ENCODE measurements at places on chromosomes 11 and 22. TPM values are rescaled to one million over a fixed set of nuclear protein-coding genes. Genes with fewer than 3 reads are reported as not detected.

OR51B4 gene
- total RNA-seq, result not detected

DNA sequence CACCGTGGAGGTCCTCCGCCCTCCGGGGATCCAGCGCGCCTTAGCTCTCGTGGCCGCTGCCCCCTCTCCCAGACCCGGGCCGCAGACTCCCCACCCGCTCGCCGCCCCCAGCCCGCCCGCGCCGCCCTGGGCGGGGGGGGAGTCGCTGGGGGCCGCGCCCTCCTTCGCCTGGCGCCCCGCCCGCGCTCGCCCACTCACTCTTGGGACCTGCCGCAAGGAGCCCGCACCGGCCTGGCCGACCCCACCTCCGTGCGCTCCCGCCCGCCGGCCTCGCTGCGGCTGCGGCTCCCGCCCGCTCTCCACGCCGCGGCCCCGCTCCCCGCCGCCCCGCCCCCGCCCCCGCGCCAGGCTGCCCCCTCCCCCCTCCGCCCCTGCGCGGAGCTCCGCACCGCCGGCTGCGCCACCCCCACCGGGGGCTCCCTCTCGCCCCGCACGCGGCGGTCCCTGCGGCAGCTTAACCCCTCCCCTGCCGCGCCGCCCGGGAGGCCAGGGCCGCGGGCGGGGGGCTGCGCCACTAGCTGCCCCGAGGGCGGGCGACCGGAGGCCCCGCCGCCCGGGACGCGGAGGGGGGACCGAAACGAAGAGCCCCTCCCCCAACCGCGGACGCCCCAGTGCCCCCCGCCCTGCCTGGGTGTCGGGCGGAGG, 724 bp upstream of the RASGRP2 start:
- peaks cover 9% of the 10 kb centered on the region for H3K27me3 ChIP-seq
- peaks cover 29% of the 10 kb centered on the region for H3K4me1 ChIP-seq
- peak overlapping the region; percentile 96 for H3K4me3 ChIP-seq
- H3K36me3 ChIP-seq, result peaks cover 1% of the 10 kb centered on the region

DNA sequence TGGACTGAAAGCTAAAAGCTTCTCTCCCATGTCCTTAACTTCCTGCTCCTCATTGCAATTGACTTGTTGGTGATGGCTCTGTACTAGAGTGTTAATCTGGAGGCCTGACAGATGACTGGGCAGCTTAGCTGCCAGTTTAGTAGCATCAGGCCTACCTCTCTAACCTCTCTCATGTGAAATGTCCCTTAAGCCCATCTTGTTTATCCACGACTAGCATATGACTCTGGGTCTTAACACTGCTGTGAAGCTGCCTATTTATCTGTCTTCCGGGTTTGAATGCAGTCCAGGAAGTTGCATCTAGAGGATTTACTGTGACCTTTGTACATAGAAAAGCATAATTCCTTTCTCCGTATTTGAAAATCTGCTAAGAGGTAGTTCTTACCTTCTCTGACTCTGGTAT, 85.3 kb upstream of the HORMAD2 start:
- DNase-seq, result no peak
- peak overlapping the region; percentile 47 for H3K27ac ChIP-seq
- no peak overlapping the region for H3K4me3 ChIP-seq

GRCh38 chr11:72370201-72370600, 64.1 kb downstream of the CLPB start:
- no peaks in the 10 kb centered on the region for H3K27me3 ChIP-seq
- H3K27ac ChIP-seq, result no peak overlapping the region
- H3K4me1 ChIP-seq, result no peaks in the 10 kb centered on the region
- DNase-seq, result no peak

- no peak overlapping the region for H3K27ac ChIP-seq
- H3K27me3 ChIP-seq, result no peaks in the 10 kb centered on the region
- DNase-seq, result no peak
- H3K4me1 ChIP-seq, result peaks cover 9% of the 10 kb centered on the region
Measured at GRCh38 chr22:29973269-29973668, 90.3 kb downstream of the MTMR3 start.

- no peak for DNase-seq
- peaks cover 7% of the 10 kb centered on the region for H3K4me1 ChIP-seq
- peaks cover 55% of the 10 kb centered on the region for H3K27me3 ChIP-seq
- H3K27ac ChIP-seq, result no peak overlapping the region
- no peak overlapping the region for H3K4me3 ChIP-seq
- H3K36me3 ChIP-seq, result no peaks in the 10 kb centered on the region
Measured at GRCh38 chr11:61554172-61554988, 26.5 kb downstream of the SYT7 start.

RASL10A gene
- total RNA-seq, result not detected

LRRC4C gene
- total RNA-seq, result not detected

HSCB gene
- 24.1 TPM for total RNA-seq

FJX1 gene
- total RNA-seq, result 0.46 TPM

- H3K27ac ChIP-seq, result no peak within 1 kb of the TSS
- peaks cover 2% of the 10 kb centered on the region for H3K36me3 ChIP-seq
- H3K4me1 ChIP-seq, result no peaks in the 10 kb centered on the region
- H3K27me3 ChIP-seq, result no peaks in the 10 kb centered on the region
- H3K4me3 ChIP-seq, result no peak within 1 kb of the TSS
- no peak for DNase-seq
Measured at GRCh38 chr11:58442136-58442535, at the start of gene OR5B12. TSS of gene OR5B12 (minus strand) at chr11:58442236. CDS start at chr11:58440151, 2,085 bp downstream.

- H3K4me1 ChIP-seq, result peaks cover 71% of the 10 kb centered on the region
- peaks cover 30% of the 10 kb centered on the region for H3K36me3 ChIP-seq
- DNase-seq, result no peak
- H3K4me3 ChIP-seq, result peak overlapping the region; percentile 92
- H3K27ac ChIP-seq, result peak overlapping the region; percentile 99
Measured at GRCh38 chr11:3795131-3796001, 2.0 kb downstream of the NUP98 start.

DNA sequence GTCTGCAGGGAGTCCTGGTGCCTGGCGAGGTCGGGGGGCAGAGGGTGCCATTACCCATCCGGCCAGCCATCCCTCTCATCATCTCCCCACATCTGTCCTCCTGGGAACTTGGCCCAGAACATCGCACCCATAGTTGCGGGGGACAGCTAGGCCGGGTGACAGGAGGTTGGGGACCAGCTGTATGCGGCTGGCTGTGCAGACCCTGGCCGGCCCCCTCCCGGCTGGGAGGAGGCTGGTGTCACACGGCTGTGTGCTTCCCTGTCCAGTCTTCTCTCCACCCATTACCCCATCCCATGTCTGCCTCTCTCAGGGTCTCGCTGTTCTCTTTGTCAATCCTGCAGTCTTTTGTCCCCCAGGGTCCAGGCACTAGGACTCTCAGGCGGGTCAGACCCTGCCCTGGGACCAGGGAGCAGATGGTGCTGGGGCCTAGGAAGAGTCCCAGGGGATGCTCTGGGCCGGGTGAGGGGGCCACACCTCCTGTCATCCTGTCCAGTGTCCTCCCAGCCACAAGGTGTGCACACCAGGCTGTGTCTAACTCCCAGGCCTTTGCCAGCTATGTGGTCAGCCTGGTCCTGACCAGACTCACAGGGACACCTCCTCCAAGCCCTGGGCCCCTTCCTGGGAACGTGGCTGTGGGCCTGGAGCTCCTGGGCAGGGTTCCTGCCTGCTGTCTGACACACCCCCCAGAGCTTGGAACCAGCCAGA, 6.4 kb upstream of the TBX1 start:
- H3K27ac ChIP-seq, result no peak overlapping the region
- peaks cover 16% of the 10 kb centered on the region for H3K4me1 ChIP-seq
- no peak overlapping the region for H3K4me3 ChIP-seq
- DNase-seq, result no peak
- H3K36me3 ChIP-seq, result no peaks in the 10 kb centered on the region

GRCh38 chr22:22185844-22186499, 58.6 kb upstream of the VPREB1 start:
- peaks cover 4% of the 10 kb centered on the region for H3K36me3 ChIP-seq
- no peak overlapping the region for H3K27ac ChIP-seq
- DNase-seq, result no peak
- peaks cover 38% of the 10 kb centered on the region for H3K27me3 ChIP-seq

GAB4 gene
- total RNA-seq, result not detected

DEPDC7 gene
- 2.4 TPM for total RNA-seq

TEX12 gene
- 0.32 TPM for total RNA-seq

GRCh38 chr11:37908219-37908548, 1310.1 kb upstream of the RAG2 start:
- DNase-seq, result no peak
- no peaks in the 10 kb centered on the region for H3K4me1 ChIP-seq
- H3K27ac ChIP-seq, result no peak overlapping the region

- H3K4me1 ChIP-seq, result no peaks in the 10 kb centered on the region
- H3K27ac ChIP-seq, result no peak overlapping the region
- H3K27me3 ChIP-seq, result no peaks in the 10 kb centered on the region
- H3K36me3 ChIP-seq, result peaks cover 2% of the 10 kb centered on the region
- no peak overlapping the region for H3K4me3 ChIP-seq
- DNase-seq, result no peak
Measured at GRCh38 chr11:24289301-24289700, 207.6 kb upstream of the LUZP2 start.

RRP7A gene
- total RNA-seq, result 35.9 TPM

GRCh38 chr22:25002241-25002985, 49.9 kb downstream of the KIAA1671 start:
- no peak overlapping the region for H3K27ac ChIP-seq
- H3K36me3 ChIP-seq, result no peaks in the 10 kb centered on the region
- H3K4me1 ChIP-seq, result no peaks in the 10 kb centered on the region
- no peaks in the 10 kb centered on the region for H3K27me3 ChIP-seq

OR8B2 gene
- not detected for total RNA-seq

GRCh38 chr11:119550053-119550752, 127.2 kb upstream of the THY1 start:
- H3K4me3 ChIP-seq, result no peak overlapping the region
- DNase-seq, result no peak
- no peaks in the 10 kb centered on the region for H3K4me1 ChIP-seq
- H3K27ac ChIP-seq, result no peak overlapping the region

GRCh38 chr11:126920833-126921232, 79.7 kb downstream of the KIRREL3 start:
- H3K27me3 ChIP-seq, result peaks cover 5% of the 10 kb centered on the region
- DNase-seq, result no peak
- H3K36me3 ChIP-seq, result peaks cover 2% of the 10 kb centered on the region
- H3K4me1 ChIP-seq, result peaks cover 18% of the 10 kb centered on the region
- no peak overlapping the region for H3K4me3 ChIP-seq

- DNase-seq, result no peak
- no peak overlapping the region for H3K4me3 ChIP-seq
- H3K27ac ChIP-seq, result no peak overlapping the region
- peaks cover 5% of the 10 kb centered on the region for H3K4me1 ChIP-seq
- H3K27me3 ChIP-seq, result peaks cover 2% of the 10 kb centered on the region
- H3K36me3 ChIP-seq, result no peaks in the 10 kb centered on the region
Measured at GRCh38 chr11:102793677-102794290, 4.2 kb downstream of the MMP1 start.

GRCh38 chr11:96311120-96311568, 31.9 kb downstream of the MAML2 start:
- no peak for DNase-seq
- peaks cover 88% of the 10 kb centered on the region for H3K4me1 ChIP-seq
- no peak overlapping the region for H3K4me3 ChIP-seq

GRCh38 chr11:1055990-1056771, 18.5 kb upstream of the MUC2 start:
- no peaks in the 10 kb centered on the region for H3K36me3 ChIP-seq
- no peak for DNase-seq
- no peak overlapping the region for H3K27ac ChIP-seq
- H3K4me3 ChIP-seq, result no peak overlapping the region
- no peaks in the 10 kb centered on the region for H3K27me3 ChIP-seq

UBXN1 gene
- 154 TPM for total RNA-seq

- no peaks in the 10 kb centered on the region for H3K27me3 ChIP-seq
- DNase-seq, result no peak
- H3K4me1 ChIP-seq, result no peaks in the 10 kb centered on the region
- H3K27ac ChIP-seq, result no peak overlapping the region
- no peak overlapping the region for H3K4me3 ChIP-seq
- no peaks in the 10 kb centered on the region for H3K36me3 ChIP-seq
Measured at GRCh38 chr11:73671701-73672100, 25.3 kb downstream of the PLEKHB1 start.

- no peak for DNase-seq
- peak overlapping the region; percentile 91 for H3K4me3 ChIP-seq
- peaks cover 100% of the 10 kb centered on the region for H3K4me1 ChIP-seq
Measured at GRCh38 chr22:36337365-36338130, 50.2 kb downstream of the MYH9 start.

DNA sequence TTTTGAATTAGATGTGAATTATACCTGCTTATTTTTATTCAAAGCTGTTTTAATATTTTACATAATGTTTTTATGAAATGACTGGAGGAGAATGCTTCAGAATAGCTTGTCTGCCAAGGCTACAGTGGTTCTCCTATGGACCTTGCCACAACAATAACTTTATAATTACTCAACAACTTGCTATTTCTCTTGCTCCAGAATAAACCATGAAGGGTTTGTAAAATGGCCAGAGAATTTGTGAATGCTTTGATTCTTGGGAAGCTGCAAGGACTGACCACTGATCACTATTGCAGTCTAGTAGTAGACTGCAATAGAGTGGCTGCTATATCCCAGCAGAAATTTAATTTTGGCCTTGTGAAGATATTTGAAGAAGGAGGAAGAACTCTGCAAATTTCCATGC, 199.7 kb downstream of the FAT3 start:
- no peak overlapping the region for H3K4me3 ChIP-seq
- no peaks in the 10 kb centered on the region for H3K4me1 ChIP-seq
- no peaks in the 10 kb centered on the region for H3K27me3 ChIP-seq
- no peak for DNase-seq
- no peak overlapping the region for H3K27ac ChIP-seq

CHRM1 gene
- total RNA-seq, result not detected
